ENCODE measurements at places on chromosomes 13 and 19. TPM values are rescaled to one million over a fixed set of nuclear protein-coding genes. Genes with fewer than 3 reads are reported as not detected.

DNA sequence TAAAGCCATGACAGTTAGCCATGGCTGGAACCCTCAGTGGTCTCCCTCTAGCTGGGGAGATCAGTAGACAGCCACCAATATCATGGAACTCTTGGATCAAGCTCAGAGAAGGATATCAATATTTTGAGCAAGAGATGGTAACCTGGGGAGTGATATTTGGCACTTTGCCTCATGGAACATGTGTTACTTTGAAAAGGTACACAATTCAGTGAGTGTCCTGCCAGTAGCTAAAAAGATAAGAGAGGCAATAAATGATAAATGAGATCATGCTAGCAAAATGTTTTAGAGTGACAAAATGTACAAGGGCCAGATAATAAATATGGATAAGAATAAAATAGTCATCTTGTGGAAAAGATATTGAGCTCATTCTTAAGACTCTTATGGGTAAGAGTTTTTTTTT, 1618.7 kb downstream of the OLFM4 start:
- no peak for DNase-seq

DNA sequence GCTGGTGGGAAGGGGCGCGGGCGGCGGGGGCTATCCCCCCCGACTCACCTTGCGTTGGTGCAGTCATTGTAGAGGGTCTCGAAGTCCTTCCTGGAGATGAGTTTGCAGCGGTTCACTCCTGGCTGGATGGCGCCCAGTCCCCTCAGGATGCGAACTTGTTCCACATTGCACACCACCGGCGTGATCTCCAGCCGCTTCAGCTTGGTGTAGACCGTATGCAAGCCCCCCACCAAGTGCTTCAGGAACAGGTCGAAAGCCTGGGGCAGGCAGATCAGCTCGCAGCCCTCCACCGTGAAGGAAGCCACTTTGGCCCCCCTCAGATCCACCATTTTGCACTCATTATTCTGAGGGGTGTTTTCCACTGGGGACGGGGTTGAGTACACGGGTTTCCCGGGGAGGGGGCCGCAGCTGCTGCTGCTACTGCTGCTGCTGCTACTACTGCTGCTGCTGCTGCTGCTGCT, 1.1 kb downstream of the DACH1 start:
- no peak for DNase-seq

- no peak for DNase-seq
These were observed 47.5 kb downstream of the GAS6 start for GRCh38 chr13:113816254-113816929.

DNA sequence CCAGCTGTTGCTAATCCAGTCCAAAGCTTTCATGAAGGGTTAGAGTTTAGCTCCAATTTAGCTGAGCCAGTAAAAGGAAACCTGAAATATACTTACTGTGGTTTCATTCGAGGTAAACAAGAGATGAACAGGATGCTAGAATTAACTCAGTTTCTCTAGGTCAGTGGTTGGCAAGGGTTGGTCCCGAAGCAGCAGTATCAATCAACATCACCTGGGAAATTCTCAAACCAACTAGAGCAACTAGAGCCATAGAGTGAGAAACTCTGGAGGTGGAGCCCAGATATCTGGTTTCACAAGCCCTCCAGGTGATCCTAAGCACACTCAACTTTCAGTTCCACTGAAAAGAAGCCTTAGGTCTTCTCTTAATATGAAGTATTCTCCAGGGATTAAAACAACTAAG, 376.7 kb downstream of the OXGR1 start:
- no peak for DNase-seq

DNA sequence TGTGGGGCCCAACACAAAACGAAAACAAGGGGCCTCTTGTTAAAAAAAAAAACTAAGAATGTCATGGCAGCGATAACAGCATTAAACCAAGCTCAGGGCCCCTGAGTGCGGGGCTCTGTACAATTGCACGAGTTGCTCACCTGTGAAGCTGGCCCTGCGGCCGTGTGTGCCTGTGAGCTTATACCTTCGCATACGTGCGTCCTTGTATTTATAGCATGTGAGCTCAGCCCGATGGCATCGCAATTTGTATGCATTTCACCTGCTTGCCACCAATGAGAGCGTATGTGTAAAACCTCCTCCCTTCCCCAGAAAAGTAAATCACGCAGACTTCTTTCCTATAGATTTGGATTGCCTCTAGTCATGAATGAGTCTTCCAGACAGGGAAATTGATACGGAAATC, 17.1 kb downstream of the HNRNPM start:
- no peak for DNase-seq

GRCh38 chr19:46970815-46971214, 48.8 kb upstream of the NPAS1 start:
- no peak for DNase-seq

GRCh38 chr19:1169921-1170885, 3.9 kb downstream of the SBNO2 start:
- no peak for DNase-seq

DNA sequence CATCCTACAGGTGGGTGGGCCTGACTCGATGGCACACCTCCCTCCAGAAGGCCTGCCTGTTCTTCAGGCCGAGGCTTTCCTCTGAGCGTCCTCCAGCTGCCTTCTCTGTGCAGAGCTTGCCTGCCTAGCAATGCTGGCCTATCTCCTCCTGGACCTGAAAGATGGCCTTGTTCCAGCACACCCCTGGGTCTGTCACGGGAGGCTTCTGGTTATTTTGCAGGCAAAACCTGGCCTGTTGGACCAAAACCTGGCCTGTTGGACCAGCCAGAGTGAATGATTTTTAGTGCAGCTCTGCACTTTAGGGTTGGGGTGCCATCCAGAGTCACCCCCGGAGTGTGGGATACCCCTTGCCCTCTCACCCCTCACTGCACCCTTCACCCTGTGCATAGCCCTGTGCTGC, 128.4 kb downstream of the KATNAL1 start:
- DNase-seq, result no peak

GRCh38 chr19:29694669-29695627, 20.1 kb downstream of the C19orf12 start:
- DNase-seq, result no peak

DNA sequence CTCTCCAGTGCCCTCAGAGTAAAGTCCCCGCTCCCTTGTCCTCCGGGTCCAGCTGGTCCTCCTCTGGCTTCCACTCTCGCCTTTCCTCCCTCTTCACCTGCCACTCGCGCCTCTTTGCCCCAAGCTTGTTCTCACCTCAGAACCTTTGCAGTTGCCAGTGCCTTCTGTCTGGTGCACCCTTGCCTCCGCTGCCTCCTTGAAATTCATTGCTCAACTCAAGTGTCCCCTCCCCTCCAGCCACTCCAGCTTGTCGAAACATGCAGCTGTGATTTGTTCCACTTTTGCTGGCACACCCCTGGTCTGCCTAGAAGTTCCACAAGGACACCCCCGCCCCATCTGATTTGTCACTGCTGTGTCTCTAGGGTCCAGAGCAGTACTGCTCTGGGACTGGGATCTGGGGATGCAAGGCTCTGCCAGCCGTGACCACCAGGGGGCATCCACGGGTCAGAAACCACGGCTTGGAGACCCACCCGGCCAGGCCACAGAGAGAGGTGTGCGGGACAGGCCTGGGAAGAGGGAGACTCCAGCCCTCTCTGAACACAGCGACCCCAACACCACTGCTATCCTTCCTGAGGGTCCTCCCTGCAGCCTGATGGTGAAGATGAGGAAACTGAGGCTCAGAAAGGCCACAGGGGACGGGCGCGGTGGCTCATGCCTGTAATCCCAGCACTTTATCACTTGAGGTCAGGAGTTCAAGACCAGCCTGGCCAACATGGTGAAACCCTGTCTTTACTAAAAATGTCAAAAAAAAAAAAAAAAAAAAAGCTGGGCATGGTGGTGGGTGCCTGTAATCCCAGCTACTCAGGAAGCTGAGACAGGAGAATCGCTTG, 49.9 kb downstream of the AP1M1 start:
- no peak for DNase-seq

DNA sequence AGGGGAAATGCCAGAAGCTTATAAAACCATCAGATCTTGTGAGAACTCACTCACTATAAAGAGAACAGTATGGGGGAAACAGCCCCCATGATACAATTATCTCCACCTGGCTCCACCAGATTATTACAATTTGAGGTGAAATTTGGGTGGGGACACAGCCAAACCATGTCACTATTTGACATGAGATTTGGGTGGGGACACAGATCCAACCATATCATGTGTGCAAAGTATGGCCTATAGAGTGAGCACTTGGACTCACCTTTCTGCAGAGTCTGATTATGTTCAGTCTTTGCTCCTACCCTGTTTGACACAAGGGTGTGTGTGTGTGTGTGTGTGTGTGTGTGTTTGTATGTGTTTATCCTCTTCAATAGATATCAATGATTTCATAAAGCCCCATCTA, 287.5 kb downstream of the ZNF536 start:
- DNase-seq, result no peak

- no peak for DNase-seq
These were observed 188.0 kb downstream of the TDRD3 start for GRCh38 chr13:60584976-60585375.

DNA sequence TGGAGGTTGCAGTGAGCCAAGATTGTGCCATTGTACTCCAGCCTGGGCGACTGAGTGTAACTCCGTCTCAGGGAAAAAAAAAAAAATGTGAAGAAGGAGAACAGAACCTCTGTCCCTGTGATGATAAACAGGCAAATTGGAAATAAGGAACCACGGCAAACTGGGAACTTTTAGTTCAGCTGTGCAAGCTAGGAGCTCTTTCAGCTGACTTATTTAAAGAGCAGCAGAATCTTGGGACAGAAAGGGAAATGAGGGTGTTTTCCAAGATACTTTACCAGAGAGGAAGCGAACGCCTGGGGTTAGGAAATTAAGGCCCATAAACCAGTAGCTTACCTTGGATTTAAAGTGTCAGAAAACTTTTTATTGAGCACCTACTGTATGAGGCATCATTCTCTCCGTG, 3.0 kb upstream of the UPF1 start:
- no peak for DNase-seq

- no peak for DNase-seq
These were observed 6.0 kb downstream of the C13orf46 start for GRCh38 chr13:113967729-113968462.

- no peak for DNase-seq
These were observed 437 bp downstream of the SMARCA4 start for GRCh38 chr19:10961073-10961860.

GRCh38 chr13:99150575-99151361, 49.9 kb upstream of the UBAC2 start:
- no peak for DNase-seq

DNA sequence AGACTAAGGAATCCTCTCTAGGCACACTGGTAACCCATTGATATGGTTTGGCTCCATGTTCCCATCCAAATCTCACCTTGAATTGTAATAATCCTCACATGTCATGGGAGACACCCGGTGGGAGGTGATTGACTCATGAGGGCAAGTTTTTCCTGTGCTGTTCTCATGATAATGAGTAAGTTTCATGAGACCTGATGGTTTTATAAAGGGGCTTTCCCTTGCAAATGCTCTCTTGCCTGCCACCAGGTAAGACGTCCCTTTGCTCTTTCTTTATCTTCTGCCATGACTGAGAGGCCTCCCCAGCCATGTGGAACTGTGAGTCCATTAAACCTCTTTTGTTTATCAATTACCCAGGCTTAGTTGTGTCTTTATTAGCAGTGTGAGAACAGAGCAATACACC, 81.4 kb upstream of the GPC6 start:
- no peak for DNase-seq

- DNase-seq, result no peak
These were observed 145.6 kb upstream of the GJB6 start for GRCh38 chr13:20377720-20378119.

DNA sequence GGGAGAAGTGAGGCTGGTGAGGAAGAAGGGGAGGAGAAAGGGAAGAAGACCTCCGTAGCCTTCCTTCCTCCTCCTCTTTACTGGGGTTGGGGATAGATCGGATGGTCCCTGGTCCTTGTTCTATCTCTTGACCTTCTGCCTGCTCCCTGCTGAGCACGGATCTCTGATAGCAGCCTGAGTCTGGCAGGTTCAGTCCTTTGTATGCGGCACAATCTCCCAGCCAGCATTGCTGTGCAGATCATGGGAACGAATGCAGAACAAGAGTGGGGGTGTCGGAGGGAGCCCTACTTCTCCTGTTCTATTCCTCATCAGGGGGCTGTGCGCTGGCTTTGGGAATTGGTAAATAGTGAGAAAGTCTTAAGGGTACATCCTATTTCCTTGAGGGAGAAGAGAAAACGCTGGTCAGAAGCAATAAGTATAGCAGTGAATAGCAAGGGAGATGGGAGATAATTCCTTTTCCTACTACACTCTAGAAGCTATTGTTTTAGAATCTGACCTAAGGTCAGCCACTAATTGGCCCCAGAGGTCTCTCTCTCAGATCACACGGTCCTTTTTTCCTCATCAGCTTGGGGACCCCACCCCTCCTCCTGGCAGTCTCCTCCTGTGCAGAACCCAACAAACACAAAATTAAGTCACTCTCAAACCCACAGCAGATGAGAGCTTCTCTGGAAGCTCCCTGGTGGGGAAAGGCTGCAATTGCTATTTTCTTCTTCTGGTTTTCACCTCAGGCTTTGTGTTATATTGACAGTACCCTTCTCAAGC, 41.0 kb downstream of the KL start:
- no peak for DNase-seq

- no peak for DNase-seq
These were observed 752.7 kb upstream of the GPC6 start for GRCh38 chr13:92473765-92474475.

- DNase-seq, result no peak
These were observed at the start of gene CHST8 for GRCh38 chr19:33621811-33622504. TSS of gene CHST8 (plus strand) at chr19:33621953. CDS start at chr19:33689262, 67,309 bp downstream.

- peak; percentile 62 for DNase-seq
These were observed 36.4 kb downstream of the EPS15L1 start for GRCh38 chr19:16435238-16435917.

DNA sequence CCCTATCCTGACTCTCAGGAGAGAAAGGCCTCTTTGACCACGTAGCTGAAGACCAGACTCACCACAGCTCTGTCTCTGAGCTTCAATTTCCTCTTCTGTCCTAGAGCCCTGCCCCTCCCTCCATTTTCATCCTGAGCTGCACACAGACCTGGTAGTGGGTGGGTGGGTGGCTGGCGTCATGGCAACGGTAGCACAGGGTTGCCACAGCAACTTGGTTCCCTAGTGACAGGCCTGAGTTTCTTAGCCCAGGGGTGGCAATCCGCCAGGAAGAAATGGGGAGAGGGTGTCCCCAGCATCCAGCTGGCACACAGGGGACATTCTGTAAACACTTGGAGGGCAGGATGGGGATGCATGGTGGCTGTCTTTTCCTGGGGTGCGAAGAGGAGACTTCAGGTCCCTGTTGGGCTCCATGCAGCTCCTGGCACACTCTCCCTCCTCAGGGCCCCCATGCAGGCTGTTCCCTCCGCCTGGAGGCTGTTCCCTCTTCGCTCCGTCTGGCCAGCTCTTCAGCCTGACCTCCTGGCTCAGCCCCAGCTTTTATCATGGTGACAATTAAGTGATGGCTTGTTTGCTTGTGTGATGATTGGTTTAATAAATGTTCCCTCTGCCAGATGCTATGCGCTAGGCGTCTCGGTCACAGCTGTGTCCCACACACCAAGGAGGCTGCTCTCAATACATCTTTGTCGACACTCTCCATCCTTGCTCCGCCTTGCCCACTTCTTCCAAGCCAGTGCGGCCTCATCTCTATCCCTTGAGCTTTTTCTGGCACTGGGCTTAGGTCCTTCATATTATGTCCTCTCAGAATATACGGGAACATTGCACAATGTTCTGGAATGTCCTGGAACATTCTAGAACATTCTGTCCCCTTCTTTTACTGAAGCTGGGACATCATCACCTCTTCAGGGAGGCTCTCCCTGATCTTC, 7.4 kb upstream of the KLHL26 start:
- DNase-seq, result no peak

Gene ICAM4
- 0.25 TPM for polyA plus RNA-seq

Gene KIR3DL1
- polyA plus RNA-seq, result not detected

Gene NLRP4
- not detected for polyA plus RNA-seq

Gene INAFM1
- polyA plus RNA-seq, result 12.4 TPM

Gene CCDC169
- 2.6 TPM for polyA plus RNA-seq

Gene SIGLEC10
- polyA plus RNA-seq, result 0.92 TPM

Gene OR7A5
- not detected for polyA plus RNA-seq

Gene ZNF540
- polyA plus RNA-seq, result 1.9 TPM

Gene MYO16
- 14.5 TPM for polyA plus RNA-seq
